ENCODE measurements at places on chromosomes 2 and 18.

DNA sequence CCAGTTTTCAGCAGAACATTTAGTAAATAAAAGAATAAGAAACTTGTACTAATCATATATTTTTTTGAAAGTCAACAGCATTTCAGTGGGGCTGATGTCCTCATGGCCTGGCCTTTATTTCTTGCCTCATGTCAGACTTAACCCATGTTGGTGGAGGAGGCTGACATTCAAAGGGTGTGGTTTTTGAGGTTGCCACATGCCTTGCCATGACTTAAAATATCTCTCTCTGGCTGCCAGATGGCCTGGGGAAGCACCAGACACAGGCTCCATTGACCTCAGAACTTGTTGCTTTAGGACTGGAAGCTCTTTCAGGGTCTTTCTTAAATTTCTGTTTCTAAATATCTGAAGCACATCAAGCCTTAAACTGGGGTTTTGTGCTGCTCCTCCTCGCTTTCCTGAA is 32.5 kb upstream of the CD28 start:
- H3K4me1 ChIP-seq = peaks cover 29% of the 10 kb centered on the region
- no peaks in the 10 kb centered on the region for H3K36me3 ChIP-seq
- H3K27me3 ChIP-seq = no peaks in the 10 kb centered on the region

- H3K4me1 ChIP-seq = peaks cover 16% of the 10 kb centered on the region
- DNase-seq = no peak
Measured at GRCh38 chr2:54519841-54520459, 63.8 kb downstream of the SPTBN1 start.

- no peak overlapping the region for H3K27ac ChIP-seq
- no peak for DNase-seq
- no peaks in the 10 kb centered on the region for H3K36me3 ChIP-seq
- no peaks in the 10 kb centered on the region for H3K27me3 ChIP-seq
Measured at GRCh38 chr2:95260028-95261023, 13.9 kb upstream of the PROM2 start.

- H3K4me3 ChIP-seq = no peak overlapping the region
- peaks cover 20% of the 10 kb centered on the region for H3K27me3 ChIP-seq
- H3K27ac ChIP-seq = no peak overlapping the region
- peak; percentile 32 for DNase-seq
- H3K4me1 ChIP-seq = peaks cover 83% of the 10 kb centered on the region
Measured at GRCh38 chr2:230903231-230904150, 21.6 kb downstream of the GPR55 start.

DNA sequence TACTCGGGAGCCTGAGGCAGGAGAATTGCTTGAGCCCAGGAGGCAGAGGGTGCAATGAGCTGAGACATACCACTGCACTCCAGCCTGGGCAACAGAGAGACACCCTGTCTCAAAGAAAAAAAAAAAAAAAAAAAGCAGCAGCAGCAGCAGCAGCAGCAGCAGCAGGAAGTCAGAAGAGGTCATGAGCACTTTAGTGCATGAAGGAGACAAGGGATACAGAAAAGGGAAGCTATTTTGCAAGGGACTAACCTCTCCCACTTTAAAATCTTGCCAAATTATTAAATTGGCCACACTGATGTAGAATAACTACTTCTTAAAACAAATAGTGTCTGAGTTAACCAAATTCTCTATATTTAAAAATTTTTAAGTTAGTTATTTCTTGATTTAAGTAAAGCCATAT is 113.4 kb upstream of the PDE1A start:
- H3K36me3 ChIP-seq = no peaks in the 10 kb centered on the region
- no peaks in the 10 kb centered on the region for H3K4me1 ChIP-seq
- no peak for DNase-seq
- H3K27ac ChIP-seq = no peak overlapping the region

GRCh38 chr2:153967248-153967973 is 95.7 kb downstream of the GALNT13 start:
- H3K27ac ChIP-seq = no peak overlapping the region
- no peak overlapping the region for H3K4me3 ChIP-seq
- DNase-seq = no peak
- no peaks in the 10 kb centered on the region for H3K27me3 ChIP-seq
- H3K4me1 ChIP-seq = no peaks in the 10 kb centered on the region
- no peaks in the 10 kb centered on the region for H3K36me3 ChIP-seq

GRCh38 chr2:26637811-26638310 is 3.3 kb downstream of the CIB4 start:
- no peak overlapping the region for H3K27ac ChIP-seq
- H3K36me3 ChIP-seq = no peaks in the 10 kb centered on the region
- no peak for DNase-seq
- H3K27me3 ChIP-seq = peaks cover 26% of the 10 kb centered on the region
- H3K4me3 ChIP-seq = no peak overlapping the region

DNA sequence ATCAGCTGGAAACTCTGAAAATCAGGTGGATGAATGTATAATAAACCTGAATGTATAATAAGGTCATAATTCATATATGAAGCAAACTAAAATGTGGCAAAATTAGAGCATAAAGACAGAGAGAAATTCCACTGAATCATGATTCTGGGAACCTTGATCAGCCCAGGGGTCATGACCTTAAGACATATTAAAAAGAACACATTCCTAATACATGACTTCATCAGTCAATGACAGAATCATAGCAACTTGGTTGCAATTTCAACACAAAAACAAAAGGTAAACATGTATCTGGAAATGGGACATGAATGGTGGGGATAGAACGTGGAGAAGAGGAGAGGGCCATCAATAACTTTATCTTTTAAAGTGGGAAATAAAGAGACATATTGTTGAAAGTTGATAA is 17.6 kb downstream of the AFF3 start:
- H3K4me1 ChIP-seq = peaks cover 2% of the 10 kb centered on the region
- peaks cover 4% of the 10 kb centered on the region for H3K36me3 ChIP-seq
- no peak for DNase-seq
- H3K4me3 ChIP-seq = no peak overlapping the region
- H3K27ac ChIP-seq = no peak overlapping the region
- H3K27me3 ChIP-seq = peaks cover 5% of the 10 kb centered on the region

- DNase-seq = no peak
- H3K27ac ChIP-seq = no peak overlapping the region
- H3K4me1 ChIP-seq = peaks cover 3% of the 10 kb centered on the region
- H3K36me3 ChIP-seq = peaks cover 59% of the 10 kb centered on the region
Measured at GRCh38 chr18:79167526-79168190, 98.5 kb downstream of the ATP9B start.

- H3K4me1 ChIP-seq = no peaks in the 10 kb centered on the region
- no peak for DNase-seq
- H3K27ac ChIP-seq = no peak overlapping the region
- H3K4me3 ChIP-seq = no peak overlapping the region
- no peaks in the 10 kb centered on the region for H3K36me3 ChIP-seq
Measured at GRCh38 chr2:138486363-138487198, 15.0 kb upstream of the SPOPL start.

- H3K27ac ChIP-seq = no peak overlapping the region
- no peak for DNase-seq
- H3K4me3 ChIP-seq = no peak overlapping the region
- H3K27me3 ChIP-seq = no peaks in the 10 kb centered on the region
Measured at GRCh38 chr2:150466741-150467620, 20.5 kb downstream of the RND3 start.

DNA sequence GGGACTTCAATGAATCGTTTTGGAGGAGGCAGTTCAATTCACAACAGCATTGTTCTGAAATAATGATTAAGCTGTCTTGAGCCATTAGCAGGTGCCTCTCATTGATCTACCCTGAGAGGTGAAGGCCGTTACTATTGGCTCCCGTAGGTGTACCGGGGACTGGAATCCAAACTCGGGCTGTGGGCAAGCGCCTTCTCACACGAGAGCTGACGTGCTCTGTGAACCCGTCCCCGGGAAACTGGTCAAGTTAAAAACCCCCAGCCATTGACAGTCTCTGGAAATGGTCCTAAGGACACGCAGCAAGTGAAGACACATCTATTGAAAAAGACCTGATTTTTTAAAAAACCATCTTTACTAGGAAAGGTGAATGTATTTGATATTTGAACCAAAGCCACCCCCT is 8.1 kb upstream of the NFATC1 start:
- no peak overlapping the region for H3K4me3 ChIP-seq
- H3K4me1 ChIP-seq = peaks cover 11% of the 10 kb centered on the region
- no peaks in the 10 kb centered on the region for H3K36me3 ChIP-seq
- peaks cover 30% of the 10 kb centered on the region for H3K27me3 ChIP-seq
- DNase-seq = no peak

- peaks cover 43% of the 10 kb centered on the region for H3K4me1 ChIP-seq
- H3K27me3 ChIP-seq = no peaks in the 10 kb centered on the region
- no peak for DNase-seq
- peaks cover 59% of the 10 kb centered on the region for H3K36me3 ChIP-seq
Measured at GRCh38 chr2:106129150-106129549, 65.0 kb downstream of the UXS1 start.

GRCh38 chr2:168814046-168814445 is 11.6 kb downstream of the NOSTRIN start:
- no peaks in the 10 kb centered on the region for H3K27me3 ChIP-seq
- no peak overlapping the region for H3K4me3 ChIP-seq
- no peaks in the 10 kb centered on the region for H3K36me3 ChIP-seq
- DNase-seq = no peak
- H3K27ac ChIP-seq = no peak overlapping the region
- H3K4me1 ChIP-seq = no peaks in the 10 kb centered on the region

- H3K36me3 ChIP-seq = no peaks in the 10 kb centered on the region
- DNase-seq = no peak
- no peaks in the 10 kb centered on the region for H3K4me1 ChIP-seq
- H3K4me3 ChIP-seq = no peak overlapping the region
Measured at GRCh38 chr2:122239440-122239839, 484.0 kb downstream of the TSN start.

- H3K4me3 ChIP-seq = no peak overlapping the region
- H3K4me1 ChIP-seq = no peaks in the 10 kb centered on the region
- no peaks in the 10 kb centered on the region for H3K36me3 ChIP-seq
- no peak overlapping the region for H3K27ac ChIP-seq
- no peak for DNase-seq
Measured at GRCh38 chr18:75104483-75104882, 104.5 kb downstream of the PTGR3 start.

- no peaks in the 10 kb centered on the region for H3K4me1 ChIP-seq
- H3K4me3 ChIP-seq = no peak overlapping the region
- H3K27me3 ChIP-seq = no peaks in the 10 kb centered on the region
- H3K36me3 ChIP-seq = no peaks in the 10 kb centered on the region
- H3K27ac ChIP-seq = no peak overlapping the region
Measured at GRCh38 chr2:46171411-46171953, 125.7 kb upstream of the EPAS1 start.

- H3K4me3 ChIP-seq = no peak overlapping the region
- no peaks in the 10 kb centered on the region for H3K36me3 ChIP-seq
- no peaks in the 10 kb centered on the region for H3K4me1 ChIP-seq
- DNase-seq = no peak
- no peak overlapping the region for H3K27ac ChIP-seq
Measured at GRCh38 chr18:58097121-58097906, 53.3 kb downstream of the NEDD4L start.

DNA sequence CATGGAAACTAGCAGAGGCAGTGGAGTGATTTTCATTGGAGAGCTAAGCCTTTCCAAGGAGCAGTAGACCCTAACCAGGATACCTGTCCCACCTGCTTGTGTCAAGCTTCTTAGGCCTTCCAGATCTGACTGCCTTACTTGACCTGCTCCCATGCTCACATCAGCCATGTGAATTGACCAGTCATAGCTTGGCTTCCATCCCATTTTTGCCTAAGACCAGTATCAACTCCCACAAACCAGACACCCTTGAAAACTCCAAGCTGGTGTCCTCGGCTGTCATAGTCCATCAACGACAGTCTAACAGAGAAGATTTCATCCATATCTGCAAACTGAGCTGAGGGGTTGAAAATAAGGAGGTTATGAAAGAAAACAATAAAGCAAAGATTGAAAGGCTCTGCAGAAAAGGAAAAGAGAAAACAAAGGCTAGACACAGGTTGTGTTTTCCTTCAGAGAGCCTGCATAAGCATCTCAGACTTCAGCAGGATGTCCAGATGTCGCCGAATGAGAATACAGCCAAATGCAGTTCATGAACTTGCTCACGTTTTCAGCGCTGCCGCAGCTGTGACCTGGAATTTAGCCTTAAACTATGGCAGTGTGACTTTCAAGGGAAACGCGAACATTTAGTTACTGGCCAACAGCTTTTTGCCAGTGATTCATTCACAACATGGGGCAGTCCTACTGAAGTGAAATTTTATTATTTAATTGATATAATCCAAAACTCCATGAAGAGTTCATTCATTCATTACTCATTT is 868.1 kb upstream of the ID2 start:
- no peaks in the 10 kb centered on the region for H3K36me3 ChIP-seq
- peaks cover 9% of the 10 kb centered on the region for H3K4me1 ChIP-seq
- no peak overlapping the region for H3K4me3 ChIP-seq
- H3K27ac ChIP-seq = no peak overlapping the region
- DNase-seq = no peak

DNA sequence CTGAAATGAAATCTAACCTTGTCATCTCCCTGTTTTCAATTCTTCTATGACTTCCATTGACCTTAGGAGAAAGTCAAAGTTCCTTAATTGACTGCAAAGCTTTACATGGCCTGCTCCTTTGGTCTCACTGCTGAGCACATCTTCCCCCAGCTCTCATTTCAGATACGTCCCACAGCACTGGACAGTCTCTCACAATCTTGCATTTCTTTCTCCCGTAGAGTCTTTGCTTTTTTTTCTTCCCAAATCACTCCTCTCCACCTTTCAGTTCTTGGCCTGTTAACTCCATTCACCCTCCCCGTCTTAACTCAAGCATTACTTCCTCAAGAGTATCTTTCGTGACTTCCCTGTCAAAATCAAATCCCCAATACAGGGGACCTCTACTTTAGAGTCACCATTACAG is 67.2 kb downstream of the DDX1 start:
- no peaks in the 10 kb centered on the region for H3K36me3 ChIP-seq
- H3K27ac ChIP-seq = no peak overlapping the region
- peaks cover 4% of the 10 kb centered on the region for H3K27me3 ChIP-seq
- no peaks in the 10 kb centered on the region for H3K4me1 ChIP-seq
- H3K4me3 ChIP-seq = no peak overlapping the region

Measured in activated T-cell treated with anti-CD3 and anti-CD28 coated beads, Interleukin-2, amount 50 U/mL, for 24 hours (primary cell).